ENCODE measurements at places on chromosomes 1 and 21.
A peak's percentile ranks its signal among the peaks of the same experiment; 100 is the strongest.

DNA sequence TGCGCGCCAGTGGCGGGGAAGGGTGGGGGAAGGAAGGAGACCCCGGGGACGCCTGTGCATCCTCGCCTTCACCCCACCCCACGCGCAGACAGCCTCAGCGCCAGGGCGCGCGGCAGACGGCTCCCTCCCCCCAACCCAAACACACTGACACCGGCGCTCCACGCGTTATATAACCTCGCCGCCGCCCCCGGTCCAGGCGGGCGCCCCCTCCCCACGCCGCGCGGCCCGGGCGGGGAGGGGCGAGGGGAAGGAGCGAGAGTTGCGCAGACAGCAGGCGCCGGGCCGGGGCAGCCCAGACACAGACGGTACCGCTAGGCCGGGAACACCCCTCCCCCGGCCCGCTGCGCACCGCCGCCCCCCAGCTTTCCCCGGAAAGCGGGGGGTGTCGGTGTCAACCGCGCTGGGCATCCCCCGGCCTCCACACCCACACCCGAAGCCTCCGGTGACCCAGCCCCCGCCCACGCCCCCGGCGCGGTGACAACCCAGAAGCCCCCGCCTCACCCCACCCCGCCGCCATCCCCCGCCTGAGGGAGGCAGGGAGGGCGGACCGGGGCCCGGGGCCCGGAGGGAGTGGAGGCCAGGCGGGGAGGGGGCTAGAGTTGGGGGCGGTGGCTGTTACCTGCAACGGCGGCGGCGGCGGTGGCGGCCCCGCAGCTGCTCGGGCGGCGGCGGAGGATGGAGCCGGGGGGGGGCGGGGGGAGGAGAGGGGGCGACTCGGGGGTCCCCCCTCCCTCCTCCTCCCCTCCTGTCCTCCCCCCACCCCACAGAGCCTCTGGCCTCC is 432 bp downstream of the AKT3 start:
- DNase-seq: no peak

GRCh38 chr1:62676611-62677356 is 11.4 kb downstream of the DOCK7 start:
- no peak for DNase-seq

GRCh38 chr1:110829955-110830553 is 42.9 kb upstream of the CD53 start:
- no peak for DNase-seq

GRCh38 chr1:185834371-185834905 is 100.2 kb downstream of the HMCN1 start:
- DNase-seq: no peak

DNA sequence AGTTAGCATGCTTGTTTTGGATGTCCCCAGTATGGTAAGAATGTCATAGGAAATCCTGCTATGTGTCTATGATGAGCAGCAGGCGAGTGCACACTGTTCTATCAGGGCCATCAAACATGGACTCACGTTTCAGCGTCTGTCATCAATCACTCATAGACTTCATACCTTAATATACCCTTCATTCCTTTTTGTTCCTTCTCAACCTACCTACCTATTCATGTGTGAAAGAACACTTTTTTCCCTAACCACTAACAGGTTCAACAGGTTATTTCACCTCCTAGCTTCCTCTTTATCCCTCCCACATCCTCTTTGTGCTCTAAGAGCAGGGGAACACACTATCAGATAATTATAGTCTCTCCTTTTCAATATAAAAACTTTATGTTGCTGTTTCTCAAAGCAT is 300.6 kb downstream of the TM2D1 start:
- no peak for DNase-seq

DNA sequence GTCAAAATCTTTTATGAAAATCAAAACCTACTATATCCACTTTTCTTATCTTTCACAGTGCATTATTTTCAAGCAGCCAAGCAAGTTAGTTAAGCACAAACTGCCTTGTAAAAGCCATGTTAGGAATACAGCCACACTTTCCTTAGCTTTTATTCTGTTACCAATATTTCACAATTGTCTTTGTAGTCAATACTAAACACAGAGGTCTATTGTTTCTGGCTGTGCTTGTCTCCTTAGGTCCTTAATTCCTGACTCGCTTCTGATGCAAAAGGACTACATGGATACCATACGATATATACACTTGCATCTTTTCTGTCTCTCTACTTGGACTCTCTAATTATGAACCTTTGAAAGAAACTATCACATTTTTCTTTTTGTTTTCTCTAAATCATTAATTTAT is 331.8 kb downstream of the NEGR1 start:
- no peak for DNase-seq

GRCh38 chr1:214022229-214022791 is 34.5 kb downstream of the PROX1 start:
- no peak for DNase-seq

GRCh38 chr1:111290104-111290503 is 547 bp upstream of the CHIA start:
- no peak for DNase-seq

- peak; percentile 80 for DNase-seq
Observed at GRCh38 chr1:227742738-227743715, 7.8 kb downstream of the SNAP47 start.

GRCh38 chr21:45019076-45019886 is 55.1 kb upstream of the ADARB1 start:
- peak; percentile 86 for DNase-seq

GRCh38 chr1:84971957-84972356 is 25.0 kb downstream of the MCOLN2 start:
- no peak for DNase-seq

DNA sequence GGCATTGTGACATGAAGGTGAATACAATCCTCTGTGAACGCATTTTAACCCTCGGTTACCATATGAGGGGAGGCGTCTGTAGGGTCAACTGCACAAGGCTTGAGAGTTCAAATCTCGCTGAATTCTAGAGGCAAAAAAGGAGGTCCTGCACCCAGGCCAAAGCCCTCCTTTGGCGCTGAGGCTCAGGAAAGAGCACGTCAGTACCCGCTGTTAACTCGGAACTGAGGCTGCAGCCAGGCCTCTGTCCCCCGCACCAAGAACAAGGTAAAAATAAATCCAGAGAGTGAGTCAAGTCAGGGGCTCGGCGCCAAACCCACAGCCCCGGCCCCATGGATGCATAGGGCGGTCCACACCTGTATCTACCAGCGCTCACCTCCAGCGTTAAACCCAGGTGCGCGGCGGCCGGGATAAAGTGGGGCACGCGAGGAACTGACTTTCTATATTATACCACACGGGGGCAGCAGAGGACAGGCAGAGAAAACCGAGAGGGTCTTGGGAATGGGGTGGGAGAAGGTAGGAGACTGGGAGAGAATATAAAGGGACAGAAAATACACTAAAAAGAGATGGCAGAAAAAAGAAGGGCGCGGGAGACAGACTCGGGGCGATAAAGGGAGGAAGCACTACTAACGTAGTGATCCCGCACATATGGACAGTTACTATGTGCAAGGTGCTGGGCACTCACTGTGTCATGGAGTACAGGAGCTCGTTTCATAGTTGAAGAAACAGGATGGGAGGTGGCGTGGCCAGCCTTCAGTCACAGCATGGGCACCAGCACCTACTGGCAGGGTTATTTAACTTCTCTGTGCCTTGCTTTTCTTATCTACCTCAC is 54.9 kb downstream of the DMRTA2 start:
- DNase-seq: no peak

- DNase-seq: no peak
Observed at GRCh38 chr21:42594616-42595282, 58.7 kb upstream of the PDE9A start.

GRCh38 chr1:186869526-186870228 is 40.9 kb downstream of the PLA2G4A start:
- DNase-seq: no peak

DNA sequence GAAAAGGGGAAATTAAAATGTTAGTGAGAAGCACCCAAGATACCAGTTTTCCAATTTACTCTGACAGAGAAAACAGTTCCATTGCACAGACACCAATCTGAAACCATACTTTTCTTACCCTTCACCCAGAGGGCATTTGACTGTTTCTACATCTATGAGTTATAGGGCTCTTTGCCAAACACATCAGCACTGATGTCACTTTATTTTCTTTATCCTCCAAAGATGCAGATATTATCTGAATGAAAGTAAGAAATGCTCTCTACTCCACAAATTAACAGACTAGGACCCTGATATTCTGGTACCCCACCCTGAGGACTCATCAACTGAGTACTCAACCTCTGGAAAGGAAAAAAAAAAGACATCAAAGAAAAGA is 24.2 kb upstream of the PEX19 start:
- no peak for DNase-seq

DNA sequence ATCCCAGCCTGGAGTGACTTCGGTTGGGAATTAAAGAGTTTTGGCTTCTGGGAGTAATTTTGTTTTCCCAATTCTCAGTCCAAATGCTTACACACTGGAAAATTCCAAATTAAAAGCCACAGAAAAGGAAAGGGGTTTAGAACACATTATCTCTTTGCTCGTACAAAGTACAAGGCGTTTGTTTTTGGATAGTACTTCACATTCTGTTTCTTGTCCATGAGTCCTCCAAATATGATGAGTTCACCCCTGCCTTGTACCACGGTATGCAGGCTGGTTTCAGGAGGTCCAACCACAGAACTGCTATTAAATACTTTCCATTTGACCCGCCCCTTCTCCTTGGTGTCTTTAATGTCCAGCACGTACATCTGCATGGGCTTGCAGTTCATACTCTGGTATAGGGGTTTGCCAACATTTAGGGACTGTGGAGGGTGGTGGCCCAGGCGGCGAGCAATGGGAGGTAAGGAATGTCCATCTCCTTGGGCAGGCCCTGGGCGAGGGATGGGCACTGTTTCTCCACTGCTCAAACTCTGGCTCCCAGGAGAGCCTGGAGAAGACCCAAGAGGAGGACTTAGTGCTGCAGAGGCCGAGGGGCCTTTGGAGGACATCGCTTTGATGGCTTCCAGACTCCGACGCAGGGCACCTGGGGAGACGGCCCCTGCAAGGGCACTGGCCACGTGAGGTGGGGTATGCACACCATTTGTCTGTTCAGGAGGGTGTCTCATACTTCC is 13.7 kb upstream of the CPLANE2 start:
- DNase-seq: peak; percentile 59

DNA sequence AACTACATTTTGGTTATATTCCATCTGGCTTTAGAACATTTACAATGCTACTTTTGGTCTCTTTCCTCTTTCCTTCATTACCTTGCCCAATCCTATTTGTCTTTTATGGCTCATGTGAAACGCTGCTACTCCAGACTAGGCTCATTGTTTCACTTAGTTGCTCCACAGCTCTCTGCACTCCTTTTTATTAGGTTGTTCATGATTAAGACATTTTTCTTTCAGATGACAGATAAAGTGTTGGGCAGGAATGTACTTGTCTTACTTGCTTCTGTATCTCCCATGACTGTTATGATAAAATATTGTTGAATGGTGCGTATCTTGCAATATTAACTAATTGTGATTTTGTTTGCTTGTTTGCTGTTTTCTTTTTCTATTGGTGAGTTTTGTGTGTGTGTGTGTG is 1532.3 kb downstream of the KCNT2 start:
- DNase-seq: no peak

DNA sequence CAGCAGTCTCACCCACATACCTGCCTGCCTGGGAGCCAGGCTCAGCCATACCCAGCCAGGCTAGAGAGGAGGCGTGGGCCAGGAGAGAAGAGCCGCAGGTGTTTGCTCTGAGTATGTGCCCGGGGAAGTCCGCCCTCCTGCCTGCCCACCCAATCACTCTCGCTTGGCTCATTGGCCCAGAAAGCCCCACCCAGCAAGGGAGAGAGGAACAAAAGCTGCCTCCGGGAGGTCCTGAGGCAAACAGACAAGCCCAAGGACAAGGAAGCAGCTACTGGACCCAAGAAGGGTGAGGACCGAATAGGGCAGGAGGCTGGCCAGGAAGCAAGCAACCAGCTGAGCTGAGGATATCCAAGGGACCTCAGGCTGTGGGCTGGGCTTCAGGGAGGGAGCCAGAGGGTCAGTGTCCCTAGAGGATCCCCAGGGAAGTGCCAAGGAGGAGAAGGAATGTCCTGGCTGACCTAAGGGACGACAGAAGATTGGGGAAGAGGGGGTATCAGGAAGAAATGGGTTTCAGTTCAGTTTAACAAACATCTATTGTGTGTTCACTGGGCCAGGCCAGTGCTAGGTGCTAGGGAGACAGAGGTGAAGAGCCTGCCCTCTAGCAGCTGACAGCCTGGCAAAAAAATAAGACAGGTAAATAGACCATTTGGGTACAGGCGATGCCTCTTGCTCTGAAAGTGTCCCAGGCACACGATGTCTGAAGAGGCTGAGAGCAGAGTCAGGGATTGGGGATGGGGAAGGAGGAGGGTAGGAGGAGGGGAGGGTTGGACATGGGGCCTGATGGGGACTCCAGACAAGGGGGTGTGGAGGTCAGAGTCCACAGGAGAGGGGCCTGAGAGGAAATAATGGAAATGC is at the start of gene GJB4:
Gene GJB4, plus strand, starts transcription at position 238 of the 855 bp plus-strand sequence. CDS start 1,515 bp downstream, outside the sequence.
- DNase-seq: peak; percentile 17

DNA sequence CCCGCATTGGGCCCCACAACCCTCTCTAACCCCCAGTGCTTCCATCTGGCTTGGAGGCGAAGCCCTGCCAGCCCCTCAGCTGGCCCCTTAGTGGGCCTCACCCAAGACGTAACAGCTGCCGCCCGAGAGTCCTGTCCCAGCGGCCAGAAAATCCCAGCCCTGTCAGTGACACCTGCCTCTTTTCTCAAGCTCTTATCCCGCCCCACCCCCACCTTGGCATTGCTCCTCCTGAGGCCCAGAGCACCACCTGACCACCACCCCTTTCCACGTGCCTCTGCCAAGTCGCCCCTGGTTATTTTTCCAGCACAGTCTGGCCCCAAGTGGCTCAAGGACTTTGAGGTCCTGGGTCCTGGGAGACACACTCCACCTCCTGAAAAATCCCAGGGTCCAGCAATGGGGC is 5.9 kb upstream of the CTRC start:
- DNase-seq: peak; percentile 61

GRCh38 chr1:180976732-180977357 is 45.8 kb downstream of the STX6 start:
- DNase-seq: no peak

DNA sequence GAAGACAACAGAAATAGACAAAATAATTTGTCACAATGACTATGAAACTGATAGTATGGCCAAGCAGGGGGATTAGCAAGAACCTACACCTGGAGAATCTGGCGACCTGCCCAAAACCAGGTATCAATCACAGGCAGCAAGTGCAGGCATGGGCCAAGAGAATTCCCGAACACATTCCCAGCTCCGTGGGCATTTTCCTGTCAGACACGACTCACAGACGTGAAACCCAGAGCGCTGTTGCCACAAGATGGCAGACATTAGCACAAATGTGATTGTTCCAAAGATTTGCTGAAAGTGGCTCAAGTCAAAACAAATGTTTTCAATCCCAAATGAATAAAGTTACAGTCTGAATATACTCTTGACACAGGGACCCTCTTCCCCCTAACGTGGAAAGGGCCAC is 36.8 kb downstream of the HLCS start:
- no peak for DNase-seq

- no peak for DNase-seq
Observed at GRCh38 chr1:212219679-212220463, 65.3 kb upstream of the PPP2R5A start.

DNA sequence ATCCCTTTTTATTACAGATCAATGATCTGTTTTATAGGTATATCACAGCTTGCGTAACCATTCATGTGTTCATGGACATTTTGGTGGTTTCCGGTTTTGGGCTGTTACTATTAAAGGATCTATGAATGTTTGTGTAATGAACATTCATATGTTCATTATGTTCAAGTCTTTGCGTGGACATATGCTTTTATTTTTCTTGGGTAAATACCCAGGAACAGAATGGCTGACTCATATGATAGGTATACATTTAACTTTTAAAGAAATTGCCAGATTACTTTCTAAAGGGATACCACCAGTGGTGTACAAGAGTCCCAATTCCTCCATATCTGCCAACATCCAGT is 73.7 kb downstream of the SPATA46 start:
- no peak for DNase-seq
